Stimulated activated CD8-positive, alpha-beta memory T cell treated with anti-CD3 and anti-CD28 coated beads, Interleukin-4, amount 100 ng/mL, for 4 hours (primary cell): ENCODE measurements at places on chromosomes 1 and 21.

GRCh38 chr1:225974454-225974853 lies 24.7 kb downstream of the SDE2 start:
- no peak for DNase-seq

- no peak for DNase-seq
Observed at GRCh38 chr1:40383095-40383487, 9.6 kb downstream of the SMAP2 start.

DNA sequence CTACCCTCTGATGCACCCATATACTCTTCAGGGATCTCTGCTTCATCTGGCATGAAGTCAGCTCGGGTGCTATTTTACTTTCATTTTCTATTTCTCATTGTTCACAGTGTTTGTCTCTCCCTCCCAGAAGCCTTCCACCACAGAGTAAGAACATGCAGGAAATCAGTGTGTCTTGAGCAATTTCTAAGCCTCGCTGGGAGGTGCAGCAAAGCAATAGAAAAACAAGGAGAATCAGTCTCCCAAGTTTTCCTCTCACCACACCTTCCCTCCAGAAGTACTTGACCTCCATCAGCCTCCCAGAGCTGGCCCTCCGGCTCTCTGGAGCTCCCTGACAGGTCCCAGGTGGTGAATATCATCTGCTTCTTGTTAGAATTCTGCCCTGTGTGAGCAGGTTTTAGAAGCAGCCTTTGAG lies 594.7 kb upstream of the CAMK1G start:
- DNase-seq = no peak

GRCh38 chr1:219276049-219276738 lies 102.5 kb downstream of the LYPLAL1 start:
- DNase-seq = no peak

DNA sequence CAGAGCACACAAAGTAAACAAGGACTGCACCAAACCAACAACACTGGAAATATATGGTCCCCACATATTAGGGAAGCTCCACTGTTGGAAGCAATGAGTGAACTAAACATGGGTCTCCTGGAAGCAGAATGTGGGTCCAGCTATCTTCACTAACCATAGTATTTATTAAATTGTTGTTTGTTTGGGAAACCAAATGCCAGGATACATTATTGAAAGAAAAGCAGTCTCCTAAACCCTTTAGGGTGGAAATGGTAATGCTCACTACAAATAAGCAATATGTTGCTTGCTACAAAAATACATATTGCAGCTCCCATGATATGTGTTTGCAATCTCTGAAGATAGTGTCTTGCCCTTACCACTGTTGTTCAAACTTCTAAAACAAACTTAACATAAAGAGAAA lies 2.2 kb downstream of the NEGR1 start:
- DNase-seq = no peak

- DNase-seq = no peak
Observed at GRCh38 chr1:181784039-181784683, 277.4 kb downstream of the ZNF648 start.

- no peak for DNase-seq
Observed at GRCh38 chr1:176032040-176032645, 174.9 kb downstream of the COP1 start.

- DNase-seq = no peak
Observed at GRCh38 chr1:7650801-7651200, 120.3 kb upstream of the VAMP3 start.

DNA sequence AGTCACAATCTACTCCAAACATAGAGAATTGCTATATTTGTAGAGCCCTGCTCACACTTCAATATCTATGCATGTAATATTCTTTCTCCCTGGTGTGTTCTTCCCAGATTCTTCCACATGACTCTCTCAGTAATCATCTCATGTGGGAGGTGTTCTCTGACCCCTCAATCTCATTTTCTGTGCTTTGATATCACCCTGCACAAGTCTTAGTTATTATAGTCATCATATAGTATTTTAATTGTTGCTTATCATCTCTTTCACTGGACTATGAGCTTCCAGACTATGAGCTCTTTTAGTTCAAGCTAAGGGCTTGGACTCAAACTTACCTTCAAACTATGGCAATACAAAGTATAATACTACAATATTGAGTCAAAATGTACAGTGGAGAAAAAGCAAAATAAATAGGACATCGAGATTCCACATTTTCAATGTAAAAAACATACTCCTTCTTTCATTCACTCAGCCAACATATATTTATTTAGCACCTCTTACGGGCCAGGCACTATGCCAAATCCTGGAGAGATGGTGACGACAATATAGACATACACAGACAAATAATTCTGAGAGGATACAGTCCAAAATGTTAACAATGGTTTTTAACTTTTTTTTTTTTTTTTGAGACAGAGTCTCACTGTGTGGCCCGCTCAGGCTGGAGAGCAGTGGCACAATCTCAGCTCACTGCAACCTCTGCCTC lies 12.7 kb downstream of the TESK2 start:
- DNase-seq = no peak

DNA sequence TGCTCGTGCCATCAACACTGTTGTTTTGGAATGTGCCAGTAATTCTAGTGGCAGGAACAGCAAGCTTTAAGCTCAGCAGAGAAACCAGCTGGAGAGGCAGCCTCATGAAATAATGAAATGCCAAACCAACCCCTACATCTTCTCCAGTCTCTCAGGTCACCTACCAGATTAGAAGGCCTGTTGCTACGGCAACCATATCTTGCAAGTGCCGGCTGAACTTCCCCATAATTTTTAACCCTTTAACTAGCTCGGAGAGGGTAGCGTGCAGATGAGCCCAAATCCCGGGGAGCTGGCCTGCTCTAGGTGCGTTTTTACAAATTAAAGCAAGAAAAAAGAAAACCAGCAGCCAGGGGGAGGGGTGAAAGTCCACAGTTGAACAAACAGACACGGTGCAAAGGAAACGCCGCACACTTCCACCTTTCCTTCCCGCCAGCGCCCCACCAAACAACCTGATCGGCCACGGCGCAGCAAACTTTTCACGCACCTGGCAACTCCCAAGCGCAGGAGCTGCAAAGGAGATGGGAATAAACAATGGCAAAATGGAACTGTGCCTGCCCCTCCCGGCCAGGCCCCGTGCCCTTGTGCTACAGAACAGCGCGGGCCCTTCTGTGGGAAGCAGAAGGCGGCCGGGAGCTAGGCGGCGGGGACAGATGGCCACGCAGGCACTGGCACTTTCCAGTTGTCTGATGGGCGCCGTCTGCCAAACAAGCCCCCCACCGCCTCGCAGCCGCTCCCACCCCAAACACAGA lies 50.1 kb downstream of the SSBP3 start:
- DNase-seq = no peak

DNA sequence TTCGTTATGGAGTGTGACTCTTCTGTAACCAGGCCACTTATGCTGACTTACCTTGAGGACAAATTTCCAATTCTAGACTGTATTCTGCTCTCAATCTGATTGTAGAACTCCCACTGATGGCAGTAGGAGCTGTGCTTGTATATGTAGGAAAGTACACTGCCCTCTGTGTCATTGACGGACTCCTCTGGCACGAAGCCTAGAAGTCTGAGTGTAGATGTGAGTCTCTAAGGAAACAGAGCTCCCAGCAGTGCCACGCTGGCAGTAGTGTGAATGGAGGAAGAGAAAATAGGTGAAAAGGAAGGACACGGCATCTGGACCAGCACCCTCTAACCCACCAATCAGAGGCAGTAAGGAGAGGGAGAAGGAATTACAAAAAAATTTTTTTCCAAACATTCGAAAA lies 130.4 kb upstream of the ADGRL2 start:
- no peak for DNase-seq
